ENCODE measurements at places on chromosomes 12 and 14.
A peak's percentile ranks its signal among the peaks of the same experiment; 100 is the strongest.

DNA sequence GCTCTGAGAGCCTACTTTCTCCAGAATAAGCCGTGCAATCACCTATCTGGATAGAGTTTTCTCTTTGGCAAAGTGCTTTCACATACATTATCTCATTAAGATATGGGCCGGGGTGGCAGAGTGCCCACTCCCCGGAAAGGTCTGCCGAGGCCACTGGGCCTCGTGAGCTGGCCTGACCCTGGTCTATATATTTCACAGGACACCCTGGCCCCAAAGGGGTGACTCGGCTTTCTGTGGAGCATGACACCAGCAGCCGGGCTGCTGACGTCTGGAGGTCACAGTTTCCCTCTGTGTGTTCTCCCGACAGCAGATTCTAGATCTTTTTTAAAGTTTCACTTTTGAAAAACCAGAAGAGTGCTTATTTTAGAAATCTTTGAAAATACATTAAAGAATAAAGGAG, 27.9 kb upstream of the ATP2A2 start:
- no peak for DNase-seq

- no peak for DNase-seq
These were observed 64.2 kb downstream of the DRAM1 start for GRCh38 chr12:101941306-101942249.

GRCh38 chr12:121057794-121058193, 18.7 kb upstream of the OASL start:
- no peak for DNase-seq

- no peak for DNase-seq
These were observed at the start of gene GPR162 for GRCh38 chr12:6821591-6822425. TSS of gene GPR162 (plus strand) at chr12:6821821. CDS start at chr12:6823899, 2,078 bp downstream.

DNA sequence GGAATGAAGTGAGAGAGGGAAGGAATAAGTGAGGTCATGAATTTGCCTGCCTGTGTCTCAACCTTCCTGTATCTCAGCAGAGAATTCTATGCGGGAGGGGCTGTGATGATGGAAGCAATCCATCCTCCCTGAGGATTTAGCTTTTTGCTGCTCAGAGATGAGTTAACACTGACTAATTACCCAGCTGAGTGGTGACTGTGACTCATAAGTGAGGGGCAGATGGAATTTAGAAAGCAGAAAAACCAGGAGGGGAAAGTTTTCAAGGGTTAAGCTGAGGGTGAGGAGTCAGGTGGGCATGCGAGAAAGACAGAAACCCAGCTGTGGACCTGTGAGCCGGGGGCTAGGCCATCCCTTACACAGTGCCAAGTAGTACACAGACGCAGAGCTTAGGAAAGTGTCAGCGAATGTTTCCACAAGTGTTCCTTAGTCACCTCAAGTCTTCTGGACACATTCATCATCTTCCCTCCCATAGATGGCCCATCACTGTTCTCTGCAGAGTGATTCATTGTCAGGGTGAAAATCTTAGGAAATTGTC, 277.9 kb downstream of the IPO8 start:
- no peak for DNase-seq

GRCh38 chr14:63155511-63156185, 48.6 kb upstream of the RHOJ start:
- DNase-seq: no peak

GRCh38 chr12:52054231-52054832, 3.1 kb downstream of the NR4A1 start:
- DNase-seq: no peak

DNA sequence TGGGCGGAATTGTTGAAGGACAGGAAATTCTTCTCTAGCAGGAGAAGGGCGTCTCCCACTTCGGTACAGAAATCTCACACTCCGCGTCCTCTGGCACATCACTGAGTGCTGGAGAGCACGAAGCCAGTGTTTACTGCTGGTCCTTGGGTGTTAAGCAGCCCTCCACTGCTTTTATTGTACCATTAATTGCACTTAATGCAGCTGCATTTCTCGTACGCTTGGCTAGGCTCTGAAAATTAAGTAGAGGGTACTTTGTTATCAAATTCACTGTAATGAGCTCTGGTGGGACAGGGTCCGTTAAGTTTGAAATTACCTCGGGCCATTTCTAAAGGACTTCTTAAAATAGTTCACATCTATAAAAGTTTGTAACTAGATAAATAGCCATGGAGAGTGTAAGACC, 411.2 kb downstream of the NPAS3 start:
- no peak for DNase-seq

GRCh38 chr12:131991816-131992430, 42.2 kb downstream of the EP400 start:
- DNase-seq: no peak

- DNase-seq: no peak
These were observed 846 bp upstream of the MTHFD1 start for GRCh38 chr14:64387232-64387781.

DNA sequence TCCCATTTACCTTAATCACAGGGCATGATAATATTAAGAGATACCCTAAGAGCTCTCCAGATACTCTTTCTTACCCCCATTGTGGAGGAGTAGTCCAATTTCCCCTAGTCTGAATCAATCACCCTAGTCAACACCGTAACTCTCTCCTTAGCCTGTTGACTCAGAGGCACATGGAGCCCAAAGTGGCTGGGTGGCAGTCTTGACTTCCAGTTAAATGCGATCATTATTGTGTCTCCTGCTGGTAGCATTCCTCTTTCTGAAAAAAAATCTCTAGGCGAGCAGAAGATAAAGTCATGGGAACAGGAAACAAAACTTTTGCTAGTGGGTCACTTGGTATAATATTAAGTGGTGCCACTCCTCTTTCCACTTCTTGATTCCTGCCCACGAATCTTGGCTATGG, 46.4 kb downstream of the EMP1 start:
- no peak for DNase-seq

- DNase-seq: no peak
These were observed 18.0 kb downstream of the OR10P1 start for GRCh38 chr12:55654511-55655214.

DNA sequence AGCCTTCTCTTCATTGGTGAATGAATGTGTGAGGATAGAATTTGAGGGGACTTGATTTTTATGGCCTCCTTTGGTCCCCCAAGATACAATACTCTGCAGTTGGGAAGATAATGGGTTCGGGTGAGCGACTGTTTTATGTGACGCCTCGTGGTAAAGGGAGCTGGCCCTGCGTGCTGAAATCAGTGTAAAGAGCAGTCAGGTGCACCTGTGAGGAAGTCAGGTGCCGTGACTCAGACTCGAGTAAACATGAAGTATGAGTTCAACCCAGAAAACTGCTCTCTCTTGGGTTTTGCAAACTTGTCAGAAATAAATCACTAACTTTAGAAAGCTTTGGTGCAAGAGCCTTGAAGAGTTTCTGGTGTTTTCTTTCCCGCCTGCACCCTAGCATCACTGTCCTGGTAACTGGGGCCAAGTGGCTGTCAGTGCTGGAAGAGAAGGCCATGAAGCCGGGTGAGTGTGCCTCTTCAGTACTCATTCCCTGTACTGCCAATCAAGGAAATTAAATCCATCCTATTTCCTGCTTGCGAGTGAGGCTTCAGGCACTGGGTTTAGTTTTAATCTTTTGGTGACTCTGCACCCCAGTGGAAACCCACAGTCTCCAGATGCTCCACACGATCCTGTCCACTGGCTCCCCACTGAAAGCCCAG, 59.2 kb downstream of the AACS start:
- DNase-seq: no peak

- DNase-seq: no peak
These were observed 130.4 kb downstream of the SLC2A13 start for GRCh38 chr12:39975374-39975918.

GRCh38 chr12:82690006-82690405, 3.3 kb downstream of the TMTC2 start:
- no peak for DNase-seq

DNA sequence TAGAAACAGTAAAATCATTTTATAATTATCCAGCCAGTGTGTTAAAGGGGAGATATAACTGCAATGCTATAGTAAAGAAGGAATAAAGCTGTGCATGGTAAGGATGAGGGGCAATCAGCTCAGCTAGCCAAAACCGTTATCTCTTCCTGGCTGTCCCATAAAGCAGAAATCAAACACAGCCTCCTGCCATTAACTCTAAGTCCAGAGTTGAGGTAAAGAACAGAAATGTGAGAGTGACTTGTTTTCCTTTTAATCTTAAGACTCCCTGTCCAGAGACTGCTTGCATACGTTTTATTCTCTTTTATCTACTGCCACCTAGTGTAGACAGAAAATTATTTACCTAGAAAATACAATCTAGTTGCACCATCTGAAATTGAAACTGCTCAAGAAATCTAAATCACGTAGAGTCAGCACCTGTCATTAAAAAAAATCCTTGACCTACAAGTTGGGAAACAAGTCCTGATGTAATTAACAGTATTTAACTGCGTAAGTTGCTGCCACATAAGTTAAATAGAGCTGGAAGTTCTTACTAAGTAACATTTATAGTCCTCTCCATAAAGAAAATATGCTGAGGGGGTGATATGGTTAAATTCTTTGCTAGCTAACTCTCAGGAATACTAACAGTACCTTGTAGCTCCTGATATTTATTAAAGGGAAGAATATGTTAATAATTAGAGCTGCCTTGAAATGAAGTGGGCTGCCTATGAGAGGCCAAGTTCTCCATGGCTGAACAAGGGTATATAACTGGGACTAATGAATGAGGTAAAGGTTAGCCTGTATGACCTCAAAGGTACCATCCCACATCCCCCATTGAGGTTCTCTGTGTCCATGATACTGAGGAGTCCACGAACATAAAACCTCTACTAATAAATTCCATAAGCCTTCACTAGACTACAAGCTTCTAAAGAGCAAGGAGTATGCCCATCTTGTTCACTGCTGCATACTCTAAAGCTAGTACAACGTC, 62.7 kb downstream of the GALNT4 start:
- DNase-seq: no peak

GRCh38 chr14:99519931-99520421, 38.8 kb downstream of the CCNK start:
- no peak for DNase-seq

GRCh38 chr12:99259040-99259934, 388.3 kb upstream of the GARIN6 start:
- DNase-seq: no peak

DNA sequence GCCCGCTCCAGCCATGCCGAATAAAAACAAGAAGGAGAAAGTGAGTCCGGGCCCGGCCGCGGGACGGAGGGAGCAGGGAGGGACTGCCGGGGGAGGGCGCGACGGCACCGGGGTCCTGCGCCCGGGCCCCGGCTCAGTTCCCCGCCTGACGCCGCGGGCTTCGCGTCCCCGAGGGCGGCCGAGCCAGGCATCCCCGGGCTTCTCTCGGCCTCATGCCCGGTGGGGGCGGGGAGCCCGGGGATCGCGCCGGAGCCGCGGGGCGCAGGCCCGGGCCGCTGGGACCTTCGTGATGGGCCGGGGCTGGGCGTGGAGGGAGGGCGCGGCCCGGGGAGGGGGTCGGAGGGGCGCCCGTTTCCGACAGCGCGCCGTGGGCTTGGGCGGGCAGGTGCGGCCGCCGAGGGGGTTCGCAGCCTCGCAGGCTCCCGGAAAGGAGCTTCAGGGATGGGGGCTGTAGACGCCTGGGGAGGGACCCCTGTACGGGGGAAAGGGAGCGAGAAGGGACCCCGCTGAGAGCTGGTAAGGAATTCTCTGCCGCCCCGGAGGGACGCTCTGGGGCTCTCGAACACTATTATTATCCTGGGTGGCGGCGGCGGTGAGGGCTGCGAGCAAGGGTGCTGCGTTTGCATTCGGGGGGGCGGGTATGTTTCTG, 496 bp downstream of the PPP2R5C start:
- DNase-seq: peak; percentile 49

- peak; percentile 27 for DNase-seq
These were observed 2.1 kb downstream of the PLXNC1 start for GRCh38 chr12:94150240-94151121.

DNA sequence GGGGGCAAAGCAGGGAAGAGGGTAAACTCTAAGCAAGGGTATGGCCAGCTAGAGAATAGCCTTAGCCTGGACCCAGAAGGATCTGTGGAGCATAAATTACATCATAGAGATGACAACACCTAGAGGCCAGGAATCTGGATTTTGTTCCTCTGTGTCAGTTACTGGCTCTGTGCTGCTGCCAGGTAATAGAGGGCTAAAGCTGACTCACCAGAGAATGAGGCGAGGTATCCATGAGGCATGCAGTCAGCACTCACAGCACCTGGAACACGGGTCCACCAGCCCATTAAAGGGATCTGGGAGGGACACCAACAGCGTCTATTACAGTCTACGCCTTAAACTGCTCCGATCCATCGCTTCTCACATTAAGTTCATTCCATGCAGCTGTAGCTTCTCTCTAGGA, 74.9 kb upstream of the CMKLR1 start:
- no peak for DNase-seq

Measured in stimulated activated CD4-positive, alpha-beta T cell treated with anti-CD3 and anti-CD28 coated beads, Interleukin-4, amount 100 ng/mL, for 4 hours (primary cell).